ENCODE measurements at places on chromosomes 2 and 18.
A peak's percentile ranks its signal among the peaks of the same experiment; 100 is the strongest.

- no peak for DNase-seq
Observed at GRCh38 chr2:210046851-210047500, 44.5 kb downstream of the RPE start.

DNA sequence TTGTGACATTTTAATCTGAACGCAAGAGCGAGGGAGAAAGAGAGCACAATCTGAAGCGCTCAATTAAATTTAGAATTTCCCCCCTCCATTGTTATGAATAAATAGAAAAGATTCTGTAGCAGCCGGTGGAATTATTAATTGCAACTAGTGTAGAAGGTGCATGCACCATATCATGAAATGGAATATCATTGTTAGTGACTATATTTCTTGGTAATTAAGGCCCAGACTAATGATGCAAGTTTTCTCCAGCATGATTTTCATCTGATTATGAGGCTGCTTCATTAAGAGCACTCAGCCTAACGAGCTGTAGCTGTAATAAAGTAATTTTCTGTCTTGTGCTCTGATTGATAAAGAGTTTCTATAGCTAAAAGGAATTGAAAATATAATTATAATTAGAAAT is 432.2 kb upstream of the SPRED2 start:
- DNase-seq = no peak

- no peak for DNase-seq
Observed at GRCh38 chr2:95346738-95347671, 49.9 kb downstream of the KCNIP3 start.

GRCh38 chr2:21833767-21834166 is 710.0 kb downstream of the TDRD15 start:
- DNase-seq = no peak

- no peak for DNase-seq
Observed at GRCh38 chr2:182818501-182818900, 47.9 kb downstream of the FRZB start.

GRCh38 chr18:26654616-26655524 is 106.5 kb upstream of the KCTD1 start:
- DNase-seq = no peak

DNA sequence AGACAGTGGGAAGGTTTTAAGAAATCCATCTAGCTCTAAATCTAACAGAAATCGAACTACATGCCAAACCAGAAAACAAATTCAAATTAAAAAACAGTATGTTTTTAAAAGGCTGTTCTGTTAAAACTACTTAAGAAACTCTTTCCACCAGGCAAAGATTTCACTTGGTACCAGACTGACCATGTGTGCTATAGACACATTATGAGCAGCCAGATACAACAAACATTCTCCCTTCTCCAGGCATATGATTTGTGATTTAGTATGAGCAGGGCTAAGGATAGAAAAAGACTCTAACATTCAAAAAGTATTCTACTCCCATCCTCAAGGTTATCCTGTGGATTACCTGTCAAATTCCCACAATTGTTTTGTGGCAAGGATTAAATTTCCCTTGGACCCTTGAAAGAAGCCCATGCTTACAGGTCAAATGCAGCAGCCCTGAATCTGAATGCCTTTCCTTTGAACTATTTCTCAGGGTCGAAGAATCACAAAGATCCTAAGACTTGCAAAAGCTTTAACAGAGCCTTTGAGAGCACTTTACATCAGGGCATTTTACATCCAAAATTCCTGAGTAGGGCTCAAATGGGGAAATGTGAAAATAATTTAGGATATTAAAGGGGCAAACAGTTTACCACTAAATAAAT is 42.5 kb upstream of the TTC32 start:
- DNase-seq = no peak

GRCh38 chr2:152067823-152068222 is 31.0 kb downstream of the CACNB4 start:
- no peak for DNase-seq

DNA sequence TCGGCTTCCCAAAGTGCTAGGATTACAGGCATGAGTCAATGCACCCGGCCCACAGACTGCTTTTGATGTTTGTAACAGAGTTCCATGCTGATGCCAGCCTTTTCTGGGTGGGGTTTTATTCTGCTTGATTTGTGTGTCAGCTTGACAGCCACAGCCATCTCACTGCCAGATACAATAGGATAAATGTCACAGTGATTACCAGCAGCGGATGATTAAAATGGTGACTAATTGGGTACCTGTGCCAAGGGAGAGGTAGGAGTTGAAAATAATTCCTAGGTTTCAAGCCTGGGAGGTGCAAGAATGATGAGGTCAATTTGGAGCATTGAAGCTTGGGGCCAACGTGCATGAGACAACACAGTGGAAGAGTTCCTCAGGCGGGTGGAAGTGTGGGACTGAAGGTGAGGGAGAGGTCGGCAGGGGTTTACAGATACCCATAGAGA is 39.4 kb downstream of the SH2D6 start:
- no peak for DNase-seq

DNA sequence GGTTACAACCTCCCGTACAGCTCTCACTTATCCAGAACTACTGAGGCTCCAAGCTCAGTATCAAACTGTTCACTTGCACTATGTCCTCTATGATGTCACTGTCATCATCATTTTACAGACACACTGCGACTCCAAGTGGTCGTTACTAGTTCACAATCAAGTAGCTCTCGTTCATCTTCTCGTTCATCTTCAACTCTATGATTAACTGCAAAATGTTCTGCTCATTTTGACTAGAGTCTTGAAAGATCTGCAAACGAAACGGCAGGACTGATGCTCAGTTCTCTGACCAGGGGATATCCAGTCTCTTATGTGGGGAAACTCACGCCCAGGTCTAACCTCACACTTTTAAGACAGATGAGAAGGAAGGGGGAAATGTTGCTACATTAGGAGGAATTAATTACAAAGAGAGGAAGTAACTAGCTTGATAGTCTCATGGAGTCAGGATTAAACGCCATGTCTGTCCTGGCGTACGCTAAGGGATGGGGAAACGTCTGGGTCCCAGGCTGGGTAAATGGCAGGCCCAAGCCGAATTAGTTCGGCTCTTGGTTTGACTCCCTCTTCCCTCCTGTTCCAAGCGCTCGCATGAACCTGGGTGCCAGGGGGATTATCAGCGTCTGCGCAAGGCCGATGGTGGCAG is 794 bp upstream of the CHCHD5 start:
- peak; percentile 29 for DNase-seq

DNA sequence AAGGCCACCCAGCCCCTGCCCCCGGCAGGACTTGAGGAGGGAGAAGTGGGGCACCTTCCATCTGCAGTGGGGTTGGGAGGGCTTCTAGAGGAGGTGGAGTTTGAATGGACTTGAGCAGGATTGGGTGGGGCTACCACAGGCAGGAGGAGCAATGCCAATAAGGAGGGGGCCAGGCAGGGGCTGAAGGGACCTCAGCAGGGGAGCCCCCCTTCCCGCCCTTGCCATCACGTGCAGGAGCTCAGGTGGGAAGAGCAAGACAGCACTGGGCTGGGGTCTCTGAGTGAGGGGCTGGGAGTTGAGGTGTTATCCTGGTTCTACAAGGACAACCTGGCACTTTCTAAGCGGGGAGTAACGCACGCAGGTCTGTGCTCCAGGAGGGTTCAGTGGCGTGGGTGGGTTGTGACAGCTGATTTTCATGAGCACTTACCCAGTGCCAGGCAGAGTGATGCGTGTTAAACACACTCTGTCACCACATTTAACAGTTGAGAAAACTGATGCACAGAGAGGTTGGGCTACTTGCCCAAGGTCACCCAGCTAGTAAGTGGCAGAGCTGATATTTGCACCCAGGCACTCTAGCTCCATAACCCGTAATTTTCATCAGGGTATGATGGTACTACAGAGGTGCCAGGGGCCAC is 4.8 kb downstream of the CHRND start:
- no peak for DNase-seq

DNA sequence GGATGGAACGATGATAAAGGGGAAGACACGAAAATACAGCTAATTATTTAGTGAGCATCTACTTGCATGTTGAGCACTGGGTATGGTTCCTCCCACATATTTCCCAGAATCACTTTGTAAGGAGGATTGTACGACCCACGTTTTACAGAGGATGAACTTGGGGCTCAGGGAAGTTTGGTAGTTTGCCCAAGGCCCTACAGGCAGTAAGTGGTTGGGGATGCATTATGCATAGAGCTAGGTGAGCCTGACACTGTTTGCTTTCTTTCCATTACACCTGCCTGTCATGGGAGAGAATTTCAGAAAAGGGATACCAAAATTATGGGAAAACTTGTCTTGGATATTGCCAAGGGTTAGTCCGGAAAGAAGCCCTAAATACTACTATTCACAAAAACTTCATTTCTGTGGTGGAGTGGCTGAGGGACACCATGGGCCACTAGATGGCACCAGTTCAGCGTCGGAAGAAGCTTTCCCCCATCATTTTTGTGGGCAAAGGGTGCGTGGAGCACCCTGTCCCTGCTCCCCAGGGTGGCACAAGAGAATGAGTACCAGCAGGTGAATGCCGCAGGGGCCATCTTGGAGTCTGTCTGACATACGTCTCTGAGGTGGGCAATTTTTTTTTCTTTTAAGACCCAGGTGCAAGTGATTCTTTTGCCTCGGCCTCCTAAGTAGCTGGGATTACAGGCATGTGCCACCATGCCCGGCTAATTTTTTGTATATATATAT is 23.5 kb upstream of the C18orf32 start:
- peak; percentile 78 for DNase-seq

DNA sequence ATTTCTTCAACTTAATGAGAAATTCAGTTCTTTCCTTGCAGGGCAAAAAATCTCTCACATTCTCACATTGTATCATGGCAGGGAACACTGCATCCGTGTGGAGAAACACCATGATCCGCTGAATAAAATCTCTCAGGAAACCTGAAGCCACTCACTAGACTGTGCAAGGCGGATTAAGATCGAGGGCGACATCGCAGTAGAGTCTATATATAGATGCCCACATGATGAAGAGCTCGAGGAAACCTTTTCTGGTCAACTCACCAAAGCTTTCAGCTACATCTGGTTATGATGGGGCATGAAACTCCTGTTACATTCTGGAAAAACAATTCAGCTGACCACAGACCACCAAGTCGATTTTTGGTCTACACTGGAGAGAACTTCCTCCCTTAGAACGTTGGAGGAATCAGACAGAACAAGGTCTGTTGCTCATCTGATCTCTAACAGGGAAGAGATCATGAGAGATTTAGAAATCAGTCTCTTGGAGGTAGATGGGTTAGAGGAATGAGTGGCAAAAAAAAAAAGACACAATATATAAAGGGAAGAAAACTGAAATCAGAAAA is 162.9 kb upstream of the ZNF516 start:
- no peak for DNase-seq

DNA sequence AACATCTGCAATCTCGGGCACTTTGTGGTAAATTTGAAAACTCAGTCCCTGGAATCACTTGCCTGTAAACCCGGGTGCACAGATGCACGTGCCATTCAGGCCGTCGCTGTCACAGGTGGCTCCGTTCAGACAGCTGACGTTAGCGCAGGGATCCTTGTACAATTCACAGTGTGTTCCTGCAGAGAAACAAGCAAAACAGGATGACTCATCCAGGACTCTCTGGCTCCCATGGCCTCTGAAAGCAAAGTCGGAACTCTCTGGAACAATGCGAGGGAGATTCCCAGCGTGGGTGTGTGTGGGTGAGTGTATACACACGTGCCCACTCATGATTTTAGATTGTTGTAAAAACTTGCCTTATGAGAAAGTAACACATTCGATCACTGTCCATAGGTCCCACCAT is 136.1 kb upstream of the PID1 start:
- DNase-seq = no peak

- DNase-seq = no peak
Observed at GRCh38 chr2:126802316-126802715, 96.4 kb upstream of the TEX51 start.

DNA sequence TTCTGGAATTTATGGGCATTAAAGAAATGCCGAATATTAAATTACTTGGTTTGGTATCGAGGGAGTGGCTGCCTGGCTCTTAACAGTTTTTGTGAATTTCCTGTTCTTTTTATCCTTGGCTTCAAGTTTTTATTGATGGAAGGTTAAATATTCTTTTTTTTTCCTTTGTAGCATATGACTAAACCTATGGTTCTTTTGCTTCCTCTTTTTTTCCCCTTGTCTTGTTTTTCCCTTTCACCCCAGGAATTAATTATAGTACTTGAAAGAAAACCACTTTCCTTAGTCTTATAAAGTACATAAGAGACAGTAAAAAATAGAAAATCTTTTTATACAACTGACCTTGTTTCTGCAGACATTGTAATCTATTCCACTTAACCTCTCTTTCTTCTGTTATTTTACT is 42.4 kb downstream of the MGAT5 start:
- no peak for DNase-seq

- DNase-seq = no peak
Observed at GRCh38 chr18:69956665-69957620, 9.3 kb upstream of the CD226 start.

DNA sequence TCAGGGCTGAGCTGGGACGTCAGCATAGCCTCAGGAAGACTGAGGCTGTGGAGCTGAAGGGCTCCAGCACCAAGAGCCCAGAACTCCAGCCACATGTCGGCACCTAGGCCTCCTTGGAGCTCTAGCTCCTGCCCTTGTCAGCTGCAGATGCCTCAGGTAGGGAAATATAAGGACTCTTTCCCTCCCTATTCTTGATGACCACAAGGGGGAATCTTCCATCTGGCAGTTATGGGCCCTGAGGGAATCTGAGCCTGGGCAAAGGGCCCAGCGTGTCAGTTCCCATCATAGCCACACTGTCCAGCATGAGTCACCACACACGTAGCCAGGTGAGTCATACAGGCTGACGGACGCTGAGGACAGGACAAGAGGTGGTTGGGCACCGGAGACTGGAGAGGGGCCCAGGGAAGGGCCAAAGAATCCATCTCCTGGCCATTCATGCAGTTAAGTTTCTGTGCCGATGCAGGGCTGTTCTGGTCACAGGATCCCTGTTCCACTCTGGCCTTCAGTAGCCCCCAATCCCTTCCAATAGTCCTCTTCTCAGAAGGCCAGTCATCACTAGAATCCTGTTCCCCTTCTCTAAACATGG is 1.8 kb downstream of the MPV17 start:
- no peak for DNase-seq

GRCh38 chr2:206873423-206873822 is 65.9 kb upstream of the CPO start:
- DNase-seq = peak; percentile 67

DNA sequence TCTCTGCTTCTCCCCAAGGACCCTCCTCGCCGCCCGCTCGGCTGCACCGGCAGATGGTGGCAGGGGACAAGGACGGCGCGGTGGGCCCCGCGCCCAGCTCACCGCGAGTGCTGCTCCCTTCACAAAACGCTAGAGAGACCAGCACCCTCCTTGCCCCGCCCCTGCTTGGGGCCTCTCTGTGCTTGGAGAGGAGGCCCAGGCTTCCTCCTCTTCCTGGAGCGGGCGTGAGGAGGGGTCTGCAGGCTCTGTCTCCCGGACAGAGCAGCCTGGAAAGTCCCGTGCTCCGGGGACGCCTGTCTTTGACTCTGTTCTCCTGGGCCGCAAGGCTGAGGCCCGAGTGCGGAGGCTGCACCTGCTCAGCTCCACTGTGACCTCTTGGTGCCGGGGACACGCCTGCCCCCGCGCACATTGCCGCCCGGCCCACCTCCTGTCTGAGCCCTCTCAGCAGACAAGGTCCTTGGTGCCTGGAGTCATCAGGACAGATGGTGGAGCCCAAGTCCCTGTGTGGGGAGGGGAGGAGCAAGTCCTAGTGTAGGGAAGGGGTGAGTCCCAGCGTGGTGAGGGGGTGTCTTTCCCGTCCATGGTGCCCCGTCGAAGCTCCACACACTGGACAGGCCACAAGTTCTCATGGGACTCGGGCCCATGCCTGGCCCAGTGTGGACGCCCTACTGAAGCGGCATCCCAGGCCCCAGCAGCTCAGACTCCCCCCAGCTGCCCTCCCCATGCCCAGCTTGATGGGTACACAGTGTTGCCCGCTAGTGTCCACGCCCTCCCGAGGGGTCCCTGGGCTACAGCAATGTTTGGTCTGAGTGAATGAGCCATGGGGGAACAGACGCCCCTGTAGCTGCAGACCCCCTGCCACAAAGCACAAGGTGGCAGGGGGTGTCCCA is 33.8 kb downstream of the RTP5 start:
- no peak for DNase-seq

Measured in NCI-H1092 treated with DMSO at 0.1 percent for 48 hours (cell line).